ENCODE measurements at places on chromosomes 5 and 9.

DNA sequence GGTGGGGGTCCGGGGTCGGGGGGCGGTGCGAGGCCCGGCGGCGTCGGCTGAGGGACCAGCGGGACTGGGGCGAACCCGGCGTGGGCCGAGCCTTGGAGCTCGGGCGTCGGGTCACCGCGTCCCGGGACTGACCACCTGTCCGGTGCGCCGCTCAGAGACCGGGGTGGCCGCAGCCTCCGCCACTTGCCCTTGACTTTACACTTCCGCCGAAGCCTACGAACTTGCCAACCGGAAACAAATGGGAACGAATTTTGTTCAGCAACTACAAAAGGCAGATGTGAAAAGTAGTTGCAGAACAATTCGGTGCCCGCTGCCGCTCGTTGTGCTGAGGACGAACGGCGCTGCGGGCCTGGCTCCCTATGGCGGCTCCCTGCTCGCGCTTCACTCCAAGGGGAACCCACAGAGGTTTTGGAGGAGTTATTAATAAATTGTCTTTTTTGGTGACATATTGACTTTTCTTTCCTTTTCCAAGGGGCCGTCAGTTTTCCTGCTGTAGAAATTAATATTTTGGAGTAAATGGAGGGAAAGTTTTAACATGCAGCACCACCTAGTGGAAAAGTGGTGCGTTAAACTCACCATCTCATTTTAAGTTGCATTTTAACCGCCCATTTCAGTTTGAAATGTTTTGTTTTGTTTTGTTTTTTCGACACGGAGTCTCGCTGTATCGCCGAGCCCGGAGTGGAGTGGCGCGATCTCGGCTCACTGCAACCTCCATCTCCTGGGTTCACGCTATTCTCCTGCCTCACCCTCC is 490 bp downstream of the PCBD2 start:
- DNase-seq, result peak; percentile 79

- DNase-seq, result no peak
Measured at GRCh38 chr5:140224658-140225057, 49.7 kb downstream of the CYSTM1 start.

GRCh38 chr5:109816732-109817131 is 127.0 kb downstream of the MAN2A1 start:
- DNase-seq, result no peak

DNA sequence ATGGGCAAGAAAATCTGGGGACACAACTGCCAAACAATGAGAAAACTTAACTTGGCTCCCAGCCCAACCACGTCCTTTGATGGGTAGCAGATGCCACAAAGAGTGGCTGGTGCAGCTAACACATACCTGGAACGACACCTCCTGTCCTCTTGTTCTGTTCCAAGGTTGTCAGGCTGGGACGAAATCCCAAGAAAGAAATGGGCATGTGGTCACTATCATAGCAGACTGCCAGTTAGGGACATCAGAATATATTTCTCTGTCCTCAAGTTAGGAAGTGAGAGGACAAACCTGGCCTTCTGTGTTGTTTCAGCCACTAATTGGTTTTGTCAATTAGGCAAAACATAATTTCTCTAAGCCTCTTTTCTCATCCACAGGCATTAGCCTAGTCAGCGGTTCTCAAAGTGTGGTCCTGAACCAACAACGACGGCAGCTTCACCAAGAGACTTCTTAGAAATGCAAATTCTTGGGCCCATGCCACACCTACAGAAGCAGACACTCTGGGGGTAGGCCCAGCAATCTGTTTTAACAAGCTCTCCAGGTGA is 63.4 kb downstream of the RAPGEF1 start:
- DNase-seq, result peak; percentile 85

GRCh38 chr9:95028853-95029219 is 288.7 kb downstream of the FANCC start:
- DNase-seq, result no peak

DNA sequence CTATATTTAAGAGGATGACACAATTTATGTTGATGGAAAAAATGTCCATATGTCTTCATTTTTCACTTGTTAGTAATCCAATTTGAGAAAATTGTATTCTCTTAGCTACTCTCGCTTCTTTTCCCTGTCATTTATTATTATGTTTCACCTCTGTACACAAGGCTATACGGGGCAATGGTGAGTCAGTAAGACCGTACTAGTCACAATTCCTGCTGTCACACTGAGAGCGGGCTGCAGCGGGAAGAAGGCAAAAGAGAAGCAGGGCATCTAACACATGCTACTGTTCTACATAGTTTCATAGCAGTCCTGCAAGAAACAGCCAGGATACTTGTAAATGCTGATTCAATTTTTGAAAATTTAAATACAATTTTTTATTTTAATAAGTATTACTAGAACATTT is 23.3 kb upstream of the PRDM9 start:
- DNase-seq, result no peak

DNA sequence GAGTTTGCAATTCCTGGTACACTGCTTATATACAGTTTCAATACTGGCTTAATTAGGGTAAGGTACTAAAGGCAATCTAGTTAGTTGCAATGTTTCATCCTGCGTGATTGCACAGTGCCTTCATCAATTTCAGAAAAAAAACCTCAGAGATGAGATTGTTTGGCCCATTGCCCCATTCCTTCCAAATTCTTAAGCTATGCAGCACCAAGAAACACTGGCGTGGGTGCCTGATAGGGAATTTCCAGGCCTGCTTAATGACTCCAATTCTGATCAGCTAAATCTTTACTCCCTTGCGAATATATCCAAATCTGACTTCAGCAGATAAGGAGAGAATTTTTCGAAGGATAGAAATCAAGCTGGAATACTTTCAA is 35.9 kb upstream of the GAS1 start:
- no peak for DNase-seq

DNA sequence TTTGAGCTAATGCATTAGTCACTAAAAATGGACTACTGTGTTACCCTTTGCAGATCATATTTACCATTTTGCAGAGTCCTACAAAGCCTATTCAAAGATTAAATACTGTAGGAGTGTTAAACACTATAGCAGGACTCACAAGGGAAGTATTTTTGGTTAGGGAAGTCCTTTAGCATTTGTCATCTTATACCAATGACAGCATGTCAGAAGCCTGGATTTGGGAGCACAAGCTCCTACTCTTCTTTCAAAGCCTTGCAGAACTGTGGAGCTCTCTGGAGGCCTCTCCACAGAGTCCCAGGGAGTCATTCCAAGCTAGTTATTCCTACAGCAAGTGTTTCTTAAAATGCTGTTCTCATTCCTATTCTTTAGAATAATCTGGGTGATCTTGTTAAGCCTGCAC is 288.8 kb downstream of the PIK3R1 start:
- DNase-seq, result peak; percentile 69

DNA sequence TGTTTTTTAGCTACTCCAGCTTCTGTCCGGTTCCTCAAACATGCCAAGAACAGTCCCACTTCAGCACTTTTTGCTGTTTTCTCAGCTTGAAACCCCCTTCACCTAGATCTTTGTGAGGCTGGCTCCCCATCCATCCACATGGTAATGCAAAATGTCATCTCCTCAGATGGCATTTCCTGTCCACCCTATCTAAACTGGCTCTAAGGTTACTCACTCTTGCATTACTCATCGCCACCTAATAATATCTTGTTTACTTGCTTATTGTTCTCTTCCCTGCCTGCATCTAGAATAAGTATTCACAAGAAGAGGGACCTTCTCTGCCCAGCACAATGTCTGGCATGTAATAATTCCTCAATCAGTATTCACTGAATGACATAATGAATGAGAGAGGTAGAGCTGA is 220.1 kb downstream of the FAM114A2 start:
- DNase-seq, result no peak
